ENCODE measurements at places on chromosomes 6 and 20.

GRCh38 chr20:56427797-56428196, 15.7 kb downstream of the CASS4 start:
- no peak for DNase-seq

GRCh38 chr20:44641325-44641724, 10.2 kb downstream of the ADA start:
- DNase-seq = no peak

DNA sequence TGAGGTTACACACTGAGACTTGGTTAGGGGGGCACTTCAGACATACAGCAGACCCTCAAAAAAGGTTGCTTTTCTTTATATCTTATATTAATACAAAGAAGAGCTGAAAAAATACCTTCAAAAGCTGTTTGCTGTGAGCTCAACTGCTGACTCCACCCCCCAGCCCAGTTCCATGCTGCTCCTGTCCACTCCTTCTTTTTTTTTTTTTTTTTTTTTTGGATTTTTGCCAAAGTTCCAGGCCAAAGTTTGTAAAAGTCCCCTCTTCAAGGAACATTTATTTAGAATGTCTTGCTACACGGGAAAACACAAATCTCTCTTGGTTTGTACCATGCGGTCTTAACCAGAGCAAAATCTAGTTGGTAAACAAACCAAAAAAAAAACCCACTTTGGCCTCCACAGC, 85.3 kb upstream of the AKAP12 start:
- no peak for DNase-seq

DNA sequence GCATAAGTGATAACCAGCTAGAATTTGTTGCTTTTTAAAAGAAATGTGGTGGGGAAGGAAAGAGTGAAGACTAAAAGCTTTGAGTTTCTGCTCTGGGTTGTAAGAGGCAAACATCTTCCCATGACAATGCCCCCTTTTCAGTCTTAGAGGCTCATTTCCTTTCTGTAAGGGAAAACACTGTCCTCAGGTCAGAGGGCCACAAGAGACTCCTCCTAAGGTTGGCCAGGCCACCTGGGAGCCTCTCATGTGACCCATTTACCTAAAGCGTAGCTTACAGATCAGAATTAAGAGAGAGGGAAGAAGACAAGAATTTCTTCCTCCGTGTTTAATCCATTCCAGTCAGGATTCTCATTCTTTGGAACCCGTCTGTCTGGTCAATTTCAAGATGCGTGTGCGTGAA, 220.4 kb upstream of the HEY2 start:
- no peak for DNase-seq

DNA sequence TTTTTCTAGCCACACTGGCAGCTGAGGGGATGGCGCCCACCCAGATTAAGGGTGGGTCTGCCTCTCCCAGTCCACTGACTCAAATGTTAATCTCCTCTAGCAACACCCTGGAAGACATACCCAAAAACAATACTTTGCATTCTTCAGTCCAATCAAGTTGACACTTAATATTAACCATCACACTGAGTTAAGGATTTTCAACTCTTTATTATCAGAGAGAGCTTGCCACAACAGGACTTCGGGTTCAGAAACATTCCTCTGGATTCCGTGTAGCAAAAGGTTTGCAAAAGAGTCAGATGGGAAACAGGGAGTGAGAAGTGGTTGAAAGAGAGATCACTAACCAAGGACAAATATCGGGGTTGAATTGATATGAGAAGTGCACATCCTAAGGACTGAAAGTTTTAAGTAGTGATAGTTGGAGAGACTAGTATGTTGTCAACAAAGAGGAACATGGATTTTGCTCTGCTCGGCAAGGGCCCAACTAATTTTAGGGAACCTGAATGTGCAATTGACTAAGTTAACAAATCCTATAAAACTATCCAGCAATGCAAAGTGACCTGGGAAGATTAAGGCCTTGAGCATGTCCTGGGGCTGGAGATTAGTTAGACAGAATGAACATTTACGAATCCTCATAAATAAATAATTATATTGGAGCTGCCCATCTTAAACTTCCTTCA, 137.0 kb upstream of the TENT5A start:
- DNase-seq = no peak

GRCh38 chr6:134447423-134447822, 129.5 kb upstream of the SGK1 start:
- peak; percentile 15 for DNase-seq

DNA sequence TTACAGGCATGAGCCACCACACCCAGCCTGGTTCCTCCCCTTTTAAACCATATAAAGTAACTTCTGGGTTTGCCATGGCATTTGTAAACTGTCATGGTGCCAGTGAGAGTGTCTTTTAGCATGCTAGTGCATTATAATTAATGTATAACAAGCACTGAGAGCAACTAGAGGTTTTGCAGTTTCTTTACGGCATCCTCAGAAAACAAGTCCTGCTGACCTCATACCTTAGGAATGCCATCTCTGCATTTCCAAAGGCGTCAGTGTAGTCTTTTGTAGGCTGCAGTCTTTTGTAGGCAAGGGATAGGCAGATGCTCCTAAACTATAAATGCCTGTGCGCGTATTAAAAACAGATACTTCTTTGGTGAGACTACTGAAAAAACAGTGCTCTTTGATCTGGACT, 75.0 kb upstream of the EZR start:
- peak; percentile 73 for DNase-seq

DNA sequence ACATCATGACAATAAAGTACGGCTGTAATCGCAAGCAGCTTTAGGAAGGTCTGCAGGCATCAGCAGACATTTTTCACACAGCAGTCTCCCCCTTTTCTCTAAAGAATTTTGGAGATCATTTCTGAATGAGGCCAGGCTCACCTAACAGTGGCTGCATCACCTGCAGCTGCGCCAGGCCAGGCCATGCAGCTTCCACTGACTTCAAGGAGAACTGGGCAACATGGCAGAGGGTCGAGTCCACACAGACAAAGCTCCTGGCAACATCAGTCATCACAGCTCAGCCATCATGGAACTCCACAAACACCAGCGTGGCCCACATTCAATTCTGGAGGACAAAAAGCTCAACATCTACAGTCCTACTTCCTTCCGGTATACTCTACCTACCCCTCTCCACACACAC, 17.8 kb upstream of the FOXC1 start:
- DNase-seq = no peak

GRCh38 chr6:34022250-34022872, 123.5 kb downstream of the GRM4 start:
- DNase-seq = no peak

DNA sequence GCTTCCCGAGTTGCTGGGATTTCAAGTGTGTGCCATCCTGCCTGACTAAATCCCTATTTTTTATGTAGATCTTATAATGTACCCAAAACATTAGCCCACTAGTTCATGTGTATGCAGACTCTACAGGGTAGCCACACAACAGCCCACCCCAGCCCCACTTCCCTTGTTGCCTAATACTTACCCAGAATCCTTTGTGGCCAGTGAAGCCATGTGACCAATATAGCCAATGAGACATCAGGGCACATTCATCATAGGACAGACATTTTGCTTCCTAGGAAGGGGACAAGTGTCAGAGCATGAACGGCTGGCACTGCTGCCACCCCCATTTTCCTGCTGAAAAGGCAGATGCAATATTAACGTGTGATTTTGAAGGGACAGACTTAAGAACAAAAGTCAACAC, 36.0 kb upstream of the TCP11 start:
- no peak for DNase-seq

DNA sequence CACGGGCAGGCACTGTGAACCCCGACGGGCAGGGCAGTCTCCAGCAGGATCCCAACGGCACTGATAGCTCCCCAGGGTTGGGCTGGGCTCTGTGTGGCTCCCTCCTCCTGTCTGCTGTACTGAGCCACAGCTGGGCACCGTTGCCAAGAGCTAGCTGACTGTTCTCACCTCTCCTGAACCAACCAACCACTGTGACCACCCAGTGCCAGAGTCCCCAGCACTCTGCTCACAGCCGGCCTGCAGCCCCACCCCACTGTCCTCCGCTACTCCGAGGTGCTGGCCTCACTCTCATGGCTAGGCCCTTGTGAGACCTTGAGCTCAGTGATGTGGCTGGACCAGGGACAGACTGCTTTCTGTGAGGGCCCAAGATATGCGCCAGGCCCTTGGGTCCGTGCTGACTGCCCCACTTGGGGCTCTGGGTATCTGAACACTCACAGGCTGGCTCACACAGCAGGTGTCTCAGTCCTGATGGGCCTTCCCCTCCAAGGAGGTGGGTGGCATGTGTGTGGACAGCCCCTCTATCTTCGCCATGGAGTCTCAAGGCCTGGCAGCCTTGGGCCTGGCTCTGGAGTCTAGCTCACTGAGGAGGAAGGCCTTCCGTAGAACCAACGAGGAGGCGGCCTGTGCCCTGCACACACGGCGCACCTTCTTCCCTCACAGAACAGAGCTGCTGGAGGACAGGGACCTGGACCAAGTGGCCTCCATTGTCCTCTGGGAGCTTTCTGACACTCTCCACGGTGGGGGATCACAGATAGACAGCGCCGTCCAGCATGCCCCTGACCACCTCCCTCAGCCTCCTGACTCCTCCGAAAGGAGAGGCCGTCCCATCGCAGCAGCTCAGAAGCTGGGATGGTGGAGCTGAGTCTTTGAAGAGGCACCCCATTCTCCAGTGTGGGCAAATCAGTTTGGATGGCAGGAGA, 53.5 kb downstream of the TCP11 start:
- no peak for DNase-seq

- DNase-seq = no peak
Measured at GRCh38 chr20:20519269-20519668, 151.4 kb downstream of the INSM1 start.

GRCh38 chr6:91626911-91627310, 1040.0 kb upstream of the MAP3K7 start:
- DNase-seq = no peak

DNA sequence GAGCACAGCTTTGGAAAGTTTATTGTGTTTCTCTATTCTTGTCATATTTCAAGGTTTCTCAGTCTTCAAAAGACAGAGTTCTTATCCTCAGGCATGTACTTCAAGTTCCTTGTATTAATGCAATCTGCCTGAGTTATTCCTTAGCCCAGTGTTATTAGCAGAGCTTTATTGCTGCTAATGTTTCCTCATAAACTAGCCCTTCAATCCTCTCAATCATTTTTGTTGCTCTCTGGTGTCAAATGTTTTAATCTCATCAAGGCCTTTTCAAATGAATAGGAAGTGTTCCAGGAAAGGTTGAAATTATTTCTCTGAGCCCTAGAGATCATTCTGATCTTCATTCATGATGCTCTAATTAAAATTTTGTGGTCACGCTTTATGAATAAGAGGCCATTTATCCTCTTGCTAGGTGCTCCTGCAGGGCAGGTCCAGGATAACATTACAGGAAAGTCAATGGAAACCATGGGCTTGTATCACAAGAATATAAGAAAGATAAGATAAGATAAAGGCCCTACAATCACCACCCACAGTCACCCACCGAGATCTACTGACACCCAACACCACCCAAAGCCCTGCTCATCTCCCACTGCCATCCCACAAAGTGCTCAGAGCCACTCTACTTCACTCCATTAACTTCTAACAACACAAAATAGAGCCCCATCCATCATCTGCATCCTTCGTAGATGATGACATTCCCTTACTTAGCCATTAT, 125.9 kb downstream of the COL9A1 start:
- no peak for DNase-seq

- no peak for DNase-seq
Measured at GRCh38 chr6:10550764-10551163, 29.6 kb downstream of the GCNT2 start.

All from fibroblast of skin of left biceps (primary cell).